ENCODE measurements at places on chromosomes 16 and 17.

- no peak for DNase-seq
These were observed 223.6 kb downstream of the BCAS3 start for GRCh38 chr17:60901242-60901641.

DNA sequence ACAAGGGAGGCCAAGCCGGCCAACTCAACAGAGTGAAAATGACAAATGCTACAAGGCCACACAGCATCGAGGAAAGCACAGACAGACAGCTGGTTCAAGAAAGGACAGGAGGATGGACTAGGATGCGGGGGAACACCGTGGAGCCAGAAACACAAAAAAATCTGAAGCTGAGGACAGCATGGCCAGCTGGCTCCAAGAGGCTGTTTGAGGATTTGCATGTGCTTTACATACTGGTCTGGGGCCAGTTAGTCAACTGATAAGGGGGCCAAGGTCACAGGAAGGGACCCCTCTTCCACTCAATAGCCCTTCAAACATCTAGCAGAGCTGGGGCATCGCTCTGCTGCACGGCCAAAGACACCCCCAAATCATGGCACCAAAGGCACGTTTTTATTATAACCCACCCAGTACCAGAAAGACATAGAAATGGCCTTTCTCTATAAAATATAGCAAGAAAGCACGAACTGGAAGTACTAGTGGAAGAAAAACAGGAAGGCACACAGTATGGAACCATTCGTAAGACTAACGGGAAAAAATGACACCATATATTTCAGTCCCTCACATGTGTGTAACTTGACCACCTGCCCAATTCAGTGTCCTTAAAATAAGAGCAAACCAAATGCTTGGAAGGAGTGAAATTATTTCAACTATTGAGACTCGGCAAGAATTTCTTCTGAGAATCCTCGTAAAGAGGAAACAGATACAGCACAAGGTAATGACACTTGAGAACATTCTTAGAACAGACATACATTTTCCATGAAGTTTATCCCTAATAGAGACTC, 7.8 kb upstream of the SRL start:
- DNase-seq = no peak

GRCh38 chr16:8998108-8998507, 34.4 kb upstream of the USP7 start:
- DNase-seq = no peak

DNA sequence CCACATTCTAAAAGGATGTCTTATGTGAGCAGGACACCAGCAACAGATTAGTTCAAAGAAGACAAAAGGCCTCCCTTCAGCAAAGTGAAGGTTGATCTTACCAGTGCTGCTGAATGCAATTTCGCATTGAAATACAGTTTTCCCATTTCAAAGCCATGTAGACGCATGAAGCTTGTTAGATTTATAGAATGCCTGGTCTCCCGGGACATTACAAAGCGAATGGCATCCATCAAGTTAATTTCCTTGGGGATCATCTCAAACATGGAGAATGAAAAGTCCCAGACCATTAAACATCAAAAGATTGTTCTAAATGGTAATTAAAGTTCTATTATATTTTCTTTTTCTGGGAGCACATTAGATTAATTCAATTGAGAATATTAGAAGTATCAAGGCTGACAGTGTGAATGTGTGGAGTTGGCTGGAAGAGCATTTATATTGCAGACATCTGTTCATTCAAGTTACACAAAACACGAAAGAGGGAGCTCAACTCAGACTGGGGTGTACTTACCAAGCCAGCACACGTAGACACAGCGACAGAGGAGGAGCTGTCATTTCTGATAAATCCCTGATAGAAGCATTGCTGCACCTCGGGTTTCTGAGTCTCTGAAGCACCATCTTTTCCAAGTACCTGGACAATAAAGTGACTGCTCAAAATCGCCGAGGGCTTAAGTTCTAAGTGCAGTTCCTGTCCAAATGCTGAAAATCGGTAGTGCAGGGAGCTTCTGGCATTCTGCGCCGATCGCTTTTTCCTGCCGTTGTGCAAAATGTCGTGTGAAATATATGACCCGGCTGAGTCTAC, 3.8 kb downstream of the ADAMTS18 start:
- DNase-seq = no peak

- peak; percentile 26 for DNase-seq
These were observed 2.8 kb upstream of the STAT5A start for GRCh38 chr17:42285346-42286050.

GRCh38 chr17:81858170-81858966, 2.0 kb downstream of the P4HB start:
- no peak for DNase-seq

- no peak for DNase-seq
These were observed 64.6 kb downstream of the JPH3 start for GRCh38 chr16:87666919-87667318.

GRCh38 chr17:80729761-80730160, 185.1 kb downstream of the RPTOR start:
- no peak for DNase-seq

GRCh38 chr16:49788986-49789385, 66.9 kb downstream of the ZNF423 start:
- DNase-seq = no peak

GRCh38 chr17:54974759-54975158, 6.2 kb downstream of the STXBP4 start:
- no peak for DNase-seq

- no peak for DNase-seq
These were observed 454.3 kb upstream of the CDH11 start for GRCh38 chr16:65576139-65576538.

- no peak for DNase-seq
These were observed 4.7 kb downstream of the KLHDC4 start for GRCh38 chr16:87761060-87761459.

GRCh38 chr17:13792314-13792713, 190.6 kb upstream of the HS3ST3A1 start:
- no peak for DNase-seq

GRCh38 chr17:66458782-66459181, 156.4 kb downstream of the PRKCA start:
- no peak for DNase-seq

- DNase-seq = no peak
These were observed 46.3 kb downstream of the PRKCA start for GRCh38 chr17:66348584-66349165.

DNA sequence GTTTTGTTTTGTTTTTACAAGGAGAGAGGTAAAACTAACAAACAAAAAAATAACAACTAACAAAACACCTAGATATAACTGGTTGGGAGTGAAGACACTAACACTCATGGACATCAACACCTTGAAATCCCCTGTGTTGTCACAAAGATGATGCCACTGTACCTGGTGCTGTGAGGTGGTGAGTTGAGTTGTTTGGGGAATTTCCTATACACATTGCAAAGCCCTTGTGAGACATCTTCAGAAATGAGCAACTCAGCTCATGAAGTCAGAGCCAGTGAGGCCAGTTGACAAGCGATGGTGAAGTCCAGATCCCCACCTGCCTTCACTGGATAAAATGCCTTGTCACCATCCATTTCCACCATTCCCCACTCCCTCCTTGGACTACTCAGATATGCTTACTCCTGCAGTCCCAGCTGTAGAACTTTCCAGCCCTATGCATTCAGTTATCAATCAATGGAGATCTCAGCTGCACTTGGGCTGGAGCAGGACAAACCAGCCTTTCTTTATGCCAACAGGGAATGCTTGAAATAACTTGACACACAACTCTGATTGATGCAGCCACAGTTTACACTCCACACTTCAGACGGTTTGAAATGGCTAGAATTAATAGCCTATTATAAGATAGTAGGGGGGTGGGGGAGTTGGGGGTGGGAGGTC, 22.2 kb downstream of the ANKFN1 start:
- no peak for DNase-seq

GRCh38 chr17:32970281-32970680, 21.4 kb upstream of the SPACA3 start:
- no peak for DNase-seq

- DNase-seq = no peak
These were observed 366.5 kb upstream of the C16orf82 start for GRCh38 chr16:26700250-26700649.

DNA sequence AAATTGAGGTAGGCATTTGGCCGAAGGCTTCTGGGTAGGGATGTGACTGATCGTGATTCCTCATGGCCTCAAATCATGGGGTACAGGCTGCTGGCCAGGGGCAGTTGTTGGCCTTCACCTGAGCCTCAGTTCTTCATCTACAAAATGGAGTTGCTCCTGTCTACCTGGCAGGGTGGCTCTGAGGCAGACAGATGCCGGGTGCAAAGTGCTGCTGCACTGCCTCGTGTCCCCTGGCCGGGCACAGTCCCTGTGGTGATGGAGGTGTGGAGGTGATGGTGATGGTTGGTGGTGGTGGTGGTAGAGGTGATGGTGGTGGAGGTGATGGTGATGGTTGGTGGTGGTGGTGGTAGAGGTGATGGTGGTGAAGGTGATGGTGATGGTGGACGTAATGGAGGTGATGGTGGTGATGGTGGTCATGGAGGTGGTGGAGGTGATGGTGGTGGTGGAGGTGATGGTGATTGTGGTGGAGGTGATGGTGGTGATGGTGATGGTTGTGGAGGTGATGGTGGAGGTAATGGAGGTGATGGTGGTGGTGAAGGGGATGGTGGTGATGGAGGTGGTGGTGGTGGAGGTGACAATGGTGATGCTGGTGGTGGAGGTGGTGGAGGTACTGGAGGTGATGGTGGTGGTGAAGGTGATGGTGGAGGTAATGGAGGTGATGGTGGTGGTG, 52.6 kb downstream of the RNF213 start:
- DNase-seq = peak; percentile 44

DNA sequence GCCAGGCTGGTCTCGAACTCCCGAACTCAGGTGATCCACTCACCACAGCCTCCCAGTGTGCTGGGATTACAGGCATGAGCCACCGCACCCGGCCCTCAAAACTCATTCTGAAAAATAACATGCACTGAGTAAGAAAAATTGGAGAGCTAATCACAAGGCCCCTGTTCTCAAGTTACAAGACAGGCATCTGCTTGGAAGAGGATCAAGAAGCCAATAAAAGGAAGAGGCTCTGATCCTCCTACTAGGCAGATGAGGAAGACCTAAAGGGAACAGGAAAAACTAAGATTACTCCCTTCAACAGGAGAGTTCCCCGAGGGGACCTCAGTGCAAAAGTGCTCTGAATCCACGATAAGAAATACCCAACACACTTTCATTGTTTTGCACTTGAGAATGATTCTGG, 18.4 kb downstream of the BLMH start:
- no peak for DNase-seq

DNA sequence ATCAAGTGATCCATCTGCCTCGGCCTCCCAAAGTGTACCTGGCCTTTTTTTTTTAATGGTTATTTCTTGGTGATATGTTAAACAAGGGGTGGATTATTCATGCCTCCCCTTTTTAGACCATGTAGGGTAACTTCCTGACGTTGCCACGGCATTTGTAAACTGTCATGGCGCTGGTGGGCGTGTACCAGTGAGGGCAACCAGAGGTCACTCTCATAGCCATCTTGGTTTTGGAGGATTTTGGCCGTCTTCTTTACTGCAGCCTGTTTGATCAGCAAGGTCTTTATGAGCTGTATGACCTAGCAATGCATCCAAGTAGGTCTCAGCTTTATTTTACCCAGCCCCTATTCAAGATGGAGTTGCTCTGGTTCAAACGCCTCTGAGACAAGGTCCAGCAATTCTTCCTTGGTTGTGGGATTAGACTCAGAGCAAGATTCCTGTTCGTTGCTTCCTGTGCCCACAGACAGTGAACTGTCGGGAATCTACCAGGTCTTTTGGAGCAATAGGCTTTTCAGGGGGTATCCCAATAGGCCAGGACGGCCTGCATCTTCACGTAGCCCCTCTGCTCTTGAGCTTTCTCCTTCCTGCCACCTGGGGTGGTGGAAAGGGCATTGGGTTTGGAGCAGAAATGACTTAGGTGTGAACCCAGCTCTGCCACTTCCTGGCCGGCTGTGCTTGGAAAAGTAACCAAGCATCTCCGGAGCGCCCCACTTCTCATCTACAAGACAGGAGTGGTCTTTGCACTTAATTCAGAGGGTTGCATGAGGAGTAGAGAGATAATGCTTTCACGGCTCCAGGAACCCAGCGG, 52.9 kb upstream of the SEC14L1 start:
- DNase-seq = no peak
